ENCODE measurements at places on chromosomes 11 and 22.
A peak's percentile ranks its signal among the peaks of the same experiment; 100 is the strongest.

DNA sequence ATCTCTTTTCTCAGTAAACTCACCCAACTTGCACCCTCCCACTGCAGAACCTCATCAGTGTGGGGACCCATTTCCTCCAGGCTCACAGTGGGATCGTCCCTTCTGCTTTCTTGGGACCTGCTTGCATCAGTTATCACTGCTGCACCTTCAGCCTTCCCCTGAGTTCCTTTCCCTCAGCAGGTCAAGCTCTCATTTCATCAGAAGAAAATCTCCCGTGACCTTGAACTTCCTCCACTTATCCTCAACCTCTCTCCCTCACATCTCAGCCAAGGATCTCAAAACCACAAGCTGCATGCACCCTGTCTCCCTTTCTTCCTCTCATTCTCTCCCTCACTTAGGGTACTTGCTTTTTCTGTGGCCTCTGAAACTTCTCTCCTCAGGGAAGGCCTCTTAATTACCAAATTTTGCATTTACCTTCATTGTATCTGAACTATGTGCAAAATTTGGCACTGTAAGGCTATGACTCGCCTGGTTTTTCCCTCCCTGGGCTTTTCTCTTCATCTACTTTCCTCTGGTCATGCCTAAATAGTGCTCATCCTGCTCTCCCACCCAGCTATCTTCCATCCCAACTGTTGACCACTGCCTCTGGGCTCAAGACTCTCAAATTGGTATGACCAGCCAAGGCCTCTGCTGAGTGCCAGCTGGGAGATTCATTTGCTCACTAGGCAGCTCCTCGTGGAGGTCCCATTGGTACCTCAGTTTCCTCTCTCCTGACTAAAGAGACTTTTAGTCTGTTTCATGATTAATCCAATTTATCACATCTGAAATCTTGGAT is 2.7 kb upstream of the RCE1 start:
- DNase-seq = no peak

DNA sequence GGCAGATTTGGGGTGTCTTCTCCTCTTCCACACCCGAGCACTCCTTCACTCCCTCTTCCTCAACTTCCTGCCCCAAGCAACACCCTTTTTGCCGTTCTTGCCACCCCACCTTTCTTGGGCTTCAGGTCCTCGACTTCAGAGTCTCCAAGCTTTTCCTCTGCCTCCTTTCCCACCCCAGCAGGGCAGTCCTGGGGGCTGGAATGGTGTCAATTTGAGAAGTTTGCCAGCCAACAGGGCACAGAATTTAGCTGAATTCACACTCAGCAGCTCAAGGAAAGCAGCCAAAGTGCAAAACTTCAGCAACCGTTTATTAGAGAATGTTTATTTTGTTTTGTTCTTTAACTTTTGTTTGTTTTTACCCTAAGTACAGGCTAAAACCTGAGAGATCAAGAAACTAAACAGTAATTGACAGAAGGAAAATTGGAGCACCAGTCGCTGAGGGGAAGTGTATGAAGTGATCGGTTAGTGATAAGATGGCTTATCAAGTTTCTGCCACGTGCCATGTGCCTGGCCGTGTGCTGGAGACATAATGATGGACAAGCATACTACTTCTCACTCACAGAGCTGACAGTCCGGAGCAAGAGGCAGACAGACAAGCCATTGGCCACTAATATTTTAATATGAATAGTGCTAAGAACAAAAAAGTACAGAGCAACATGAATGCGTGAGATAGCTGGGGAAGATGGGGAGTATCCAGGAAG is 44.4 kb downstream of the AHNAK start:
- no peak for DNase-seq

- DNase-seq = no peak
Observed at GRCh38 chr22:36334821-36335603, 52.8 kb downstream of the MYH9 start.

GRCh38 chr22:49340406-49340805 is 487.3 kb downstream of the BRD1 start:
- no peak for DNase-seq

GRCh38 chr11:74687237-74688023 is 43.8 kb downstream of the CHRDL2 start:
- DNase-seq = peak; percentile 20

DNA sequence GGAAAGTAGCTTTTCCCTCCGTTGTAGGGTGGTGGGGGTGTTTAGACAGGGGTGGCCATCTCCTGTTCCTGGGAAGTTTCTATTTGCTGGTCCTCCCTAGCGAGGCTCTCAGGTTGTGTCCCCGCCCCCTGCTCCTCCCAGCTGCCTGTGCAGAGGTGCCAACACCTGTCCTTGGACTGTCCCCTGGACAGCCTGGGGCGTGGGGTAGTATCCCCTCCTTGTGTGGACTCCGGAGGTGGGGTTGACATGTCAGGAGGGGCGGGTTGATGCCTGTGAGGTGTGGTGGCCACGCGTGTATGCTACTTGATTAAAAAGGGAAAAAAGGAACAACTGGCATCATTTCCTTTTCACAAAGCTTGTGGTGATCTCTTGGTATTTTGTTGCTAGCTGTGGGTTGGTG is 14.3 kb upstream of the RANBP1 start:
- DNase-seq = no peak

- peak; percentile 60 for DNase-seq
Observed at GRCh38 chr11:109885006-109885405, 208.2 kb upstream of the ZC3H12C start.

GRCh38 chr11:23097891-23098290 is 237.6 kb upstream of the CCDC179 start:
- no peak for DNase-seq

DNA sequence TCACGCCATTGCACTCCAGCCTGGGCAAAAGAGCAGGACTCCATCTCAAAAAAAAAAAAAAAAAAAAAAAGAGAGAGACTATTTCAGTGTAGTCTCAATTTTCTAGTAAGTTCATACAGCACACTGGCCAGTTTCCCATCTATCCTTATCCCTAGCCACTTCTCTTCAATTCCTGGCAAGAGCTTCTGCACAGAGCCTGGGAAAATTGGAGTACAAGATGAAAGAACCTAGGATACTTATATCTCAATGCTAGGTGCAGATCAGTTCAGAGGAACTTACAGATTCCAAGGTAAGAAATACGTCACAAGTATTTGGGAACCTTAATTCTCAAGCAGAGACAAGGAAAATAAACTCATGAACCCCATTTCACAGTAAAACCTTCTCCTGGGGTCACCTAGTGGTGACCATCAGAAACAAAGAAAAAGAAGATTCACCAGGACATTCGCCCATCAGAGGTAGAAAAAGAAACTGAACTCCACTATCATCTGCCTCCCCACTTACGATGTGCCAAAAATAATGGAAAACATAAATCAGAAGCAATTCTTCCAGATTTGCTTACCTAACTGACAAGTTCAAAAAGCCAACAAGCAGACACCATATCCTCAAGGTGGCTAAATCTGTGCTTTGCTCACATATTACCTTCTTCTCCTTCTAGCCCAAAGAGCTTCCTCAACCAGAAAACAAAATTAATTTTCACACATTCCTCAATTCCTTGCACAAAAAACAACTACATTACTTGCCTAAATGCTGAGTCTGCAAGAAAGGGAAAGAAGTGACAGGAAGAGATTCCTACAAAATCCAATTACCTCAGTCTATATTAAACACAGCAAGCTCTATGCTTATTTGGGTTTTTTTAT is 4.9 kb downstream of the DENND5A start:
- DNase-seq = no peak

DNA sequence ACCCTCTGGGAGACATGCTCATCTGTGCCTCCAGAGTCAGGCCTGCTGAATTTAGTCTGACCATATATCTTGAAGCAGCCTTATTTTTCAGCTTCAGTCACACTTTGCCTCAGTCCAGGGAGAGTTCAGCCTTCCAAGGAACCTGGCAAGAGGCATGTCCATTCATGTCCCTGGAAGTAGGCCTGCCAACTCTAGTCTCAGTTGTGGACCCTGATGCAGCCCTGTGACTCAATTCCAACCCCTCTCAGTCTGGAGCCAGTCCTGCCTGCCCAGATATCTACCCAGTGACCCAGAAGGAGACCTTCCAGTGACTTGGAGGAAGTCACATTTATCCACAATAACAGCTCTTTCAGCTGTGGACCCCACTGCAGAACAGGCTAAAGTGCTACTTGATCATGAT is 566.6 kb downstream of the TMEM135 start:
- DNase-seq = no peak

GRCh38 chr22:46671824-46672432 is 51.7 kb downstream of the GRAMD4 start:
- no peak for DNase-seq

DNA sequence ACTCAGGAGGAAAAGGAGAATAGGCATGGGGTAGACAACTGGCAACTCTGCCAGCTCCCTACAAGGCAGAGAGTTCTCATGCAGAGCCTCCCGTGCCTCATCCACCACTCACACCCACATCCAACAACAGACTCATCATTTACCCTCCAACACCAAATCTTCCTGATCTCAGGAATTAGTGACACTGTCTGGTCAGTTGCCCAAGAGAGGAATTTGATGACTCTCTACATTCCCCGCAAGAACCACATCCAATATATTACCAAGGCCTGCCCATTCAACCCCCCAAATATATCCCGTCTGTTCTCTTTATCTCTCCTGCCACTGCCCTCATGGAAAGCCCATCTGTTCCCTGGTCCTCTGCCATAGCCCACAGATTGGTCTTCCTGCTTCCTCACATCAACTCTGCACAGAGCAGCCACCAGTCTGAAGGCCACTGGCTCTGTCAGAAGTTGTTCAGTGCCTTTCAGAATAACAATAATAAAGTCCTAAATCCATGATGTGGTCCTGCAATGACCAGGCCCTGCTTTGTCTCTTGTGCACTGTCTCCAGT is 57.5 kb upstream of the CD82 start:
- DNase-seq = no peak

- peak; percentile 88 for DNase-seq
Observed at GRCh38 chr11:44621140-44621681, 55.7 kb downstream of the CD82 start.

DNA sequence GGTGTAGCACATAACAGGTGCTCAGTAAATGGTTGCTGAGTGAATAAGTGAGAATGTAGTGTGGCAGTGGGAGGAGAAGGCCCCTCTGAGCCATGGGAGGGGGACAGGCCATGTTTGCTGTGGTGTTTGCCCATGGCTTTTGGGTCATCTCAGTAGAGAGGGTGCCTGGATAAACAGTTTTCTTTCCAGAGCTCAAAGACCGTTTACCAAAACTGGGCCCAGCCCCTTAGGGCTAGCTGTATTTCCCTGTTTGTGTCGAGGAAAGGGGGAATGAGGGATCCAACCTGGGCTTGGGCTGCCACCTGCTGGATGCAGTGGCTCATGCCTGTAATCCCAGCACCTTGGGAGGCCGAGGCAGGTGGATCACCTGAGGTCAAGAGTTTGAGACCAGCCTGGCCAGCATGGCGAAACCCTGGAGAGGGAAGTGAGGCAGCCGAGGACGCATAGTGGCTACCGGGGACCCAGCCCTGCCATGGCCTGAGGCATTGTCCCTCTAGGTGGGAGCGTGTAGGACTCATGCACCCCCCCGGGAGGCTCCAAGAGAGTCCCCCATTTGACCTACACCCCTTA is 8.7 kb upstream of the LTO1 start:
- no peak for DNase-seq

DNA sequence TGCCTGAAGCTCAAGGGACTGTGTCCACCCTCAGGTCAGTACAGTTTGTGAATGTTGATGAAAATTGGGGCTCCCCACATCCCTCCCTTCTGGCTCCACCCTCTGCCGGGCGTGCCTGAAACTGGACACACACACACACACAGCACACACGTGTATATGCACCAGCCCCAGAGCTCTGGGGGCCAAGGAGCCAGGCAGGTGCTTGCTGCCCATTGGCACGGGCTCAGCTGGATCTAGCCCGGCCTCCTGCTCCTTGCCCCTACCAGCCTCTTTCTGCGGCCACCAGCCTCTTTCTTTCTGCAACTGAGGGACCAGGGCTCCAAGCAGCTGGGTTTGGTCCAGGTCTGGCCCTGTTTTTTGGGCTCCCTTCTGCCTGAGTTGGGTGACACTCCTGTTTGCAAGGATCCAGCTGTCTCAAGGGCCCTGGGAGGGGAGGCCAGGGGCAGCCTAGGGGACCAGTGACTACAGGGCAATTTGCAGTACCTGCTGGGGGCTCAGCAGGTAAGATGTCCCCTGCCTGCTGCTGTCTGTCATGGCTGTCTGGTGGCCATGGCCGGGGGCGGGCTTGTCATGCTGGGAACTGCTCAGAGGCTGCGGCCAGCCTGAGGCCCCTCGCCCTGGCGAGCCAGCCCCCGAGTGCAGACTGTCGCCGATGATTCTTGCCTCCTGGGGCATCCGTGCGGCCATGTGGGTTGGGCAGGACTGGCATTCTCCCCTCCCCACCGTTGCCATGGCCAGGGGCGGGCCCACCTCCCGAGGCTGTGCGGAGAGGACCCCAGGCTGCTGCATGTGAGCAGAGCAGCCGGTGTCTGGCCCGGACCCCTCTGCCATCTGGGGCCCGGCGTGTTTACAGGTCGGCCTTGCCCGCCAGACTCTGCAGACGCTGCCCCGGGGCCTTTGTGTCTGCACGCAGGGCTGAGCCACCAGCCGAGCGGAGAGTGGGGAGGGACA is 51.5 kb upstream of the PPARA start:
- DNase-seq = no peak

GRCh38 chr22:26398741-26399153 is 30.3 kb upstream of the ASPHD2 start:
- DNase-seq = peak; percentile 14

DNA sequence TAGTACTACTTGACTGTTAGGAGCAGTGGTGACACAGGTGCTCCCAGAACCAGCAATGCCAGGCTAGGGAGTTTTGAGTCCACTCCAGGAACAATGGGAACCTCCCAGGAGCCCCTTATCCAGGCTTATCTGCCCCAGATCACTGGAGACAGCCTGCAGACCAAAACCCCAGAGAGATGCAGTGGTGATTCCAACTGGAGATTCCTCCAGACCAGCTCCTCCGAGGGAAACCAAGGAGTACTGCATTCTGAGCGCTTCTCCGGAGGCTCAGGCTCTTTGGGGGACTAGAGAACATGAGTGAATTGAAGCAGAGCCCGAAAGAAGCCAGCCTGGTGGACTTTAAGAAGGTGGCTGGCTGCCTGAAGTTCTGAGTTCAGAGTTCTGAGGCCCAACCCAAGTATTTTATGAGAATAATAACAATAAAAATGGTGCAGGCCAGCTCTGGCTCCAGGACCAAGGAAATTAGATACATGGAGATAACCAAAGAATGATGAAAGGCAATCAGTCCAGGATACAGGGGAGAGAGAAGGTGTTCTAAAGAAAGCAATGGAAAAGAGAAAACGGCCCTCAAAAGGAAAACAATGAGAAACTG is 1.3 kb upstream of the TMEM25 start:
- DNase-seq = no peak
